ENCODE measurements at places on chromosomes 2 and 18.

DNA sequence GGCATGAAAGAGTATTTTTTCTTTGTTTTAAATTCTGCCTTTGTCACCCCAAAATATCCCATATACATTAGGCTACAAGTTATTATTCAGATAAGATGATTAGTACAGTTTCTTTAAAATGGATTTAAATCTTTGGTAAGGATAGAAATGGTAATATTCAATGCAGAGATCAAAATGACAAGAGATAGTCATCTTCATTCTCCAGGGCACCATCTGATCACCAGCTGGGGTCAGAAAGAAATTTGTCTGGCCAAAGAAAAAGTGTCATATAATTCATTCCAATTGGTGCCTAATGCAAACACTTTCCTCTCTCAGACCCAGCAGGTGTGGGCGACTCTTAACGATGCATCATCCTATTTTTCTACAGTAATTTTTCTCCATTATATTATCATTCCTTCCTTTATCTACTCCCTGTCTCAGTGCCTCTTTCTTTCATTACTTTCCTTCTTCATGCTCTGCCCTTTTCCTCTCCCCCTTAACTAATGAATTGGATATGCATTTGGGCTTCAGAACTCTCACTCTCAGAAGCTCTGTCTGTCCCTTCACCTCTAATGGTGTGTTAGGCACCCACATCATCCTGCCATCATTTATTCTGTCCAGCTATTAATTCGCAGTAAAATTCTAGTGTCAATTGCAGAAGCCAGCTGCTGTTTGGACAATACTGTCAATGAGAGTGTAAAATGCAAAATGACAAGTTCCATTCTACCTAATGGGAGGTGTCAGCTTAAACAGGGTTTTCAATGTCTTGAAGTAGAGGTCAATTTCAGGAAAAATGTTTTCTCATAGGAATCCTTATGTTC, 570.5 kb downstream of the TDRD15 start:
- no peak for DNase-seq

DNA sequence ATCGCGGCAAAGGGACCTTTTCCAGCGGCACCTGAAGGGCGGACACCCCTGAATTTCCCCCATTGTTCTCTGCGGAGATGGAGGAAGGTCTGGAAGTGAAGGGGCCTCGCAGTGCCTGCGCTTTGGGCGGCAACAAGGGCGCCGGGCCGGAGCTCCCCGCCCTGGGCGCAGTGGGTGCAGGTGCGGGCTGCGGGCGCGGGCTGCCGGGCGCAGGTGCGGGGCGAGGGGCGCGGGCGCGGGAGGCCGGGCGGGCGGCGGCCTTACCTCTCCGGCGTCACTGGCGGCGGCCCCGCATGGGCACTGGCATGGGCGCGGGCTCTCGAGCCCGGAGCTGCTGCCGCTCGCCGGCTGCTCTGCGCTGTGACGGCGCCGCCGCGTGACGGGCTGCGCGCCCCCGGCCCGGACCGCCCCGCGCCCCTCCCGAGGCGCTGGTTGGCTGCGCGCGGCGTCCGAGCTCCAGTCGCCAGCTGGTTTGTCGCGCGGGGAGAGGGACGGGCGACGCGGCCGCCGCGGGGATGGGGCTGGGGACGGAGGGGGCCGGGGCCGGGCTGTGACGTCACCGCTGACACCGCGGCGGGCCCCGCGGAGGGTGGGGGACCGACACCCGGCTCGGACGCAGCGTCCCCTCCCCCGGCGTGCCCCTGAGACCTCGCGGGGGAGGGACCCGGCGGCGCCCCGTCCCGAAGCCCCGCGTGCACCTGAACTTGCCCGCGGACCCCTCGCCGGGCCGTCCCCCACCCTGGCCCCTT, at the start of gene KIF1A:
KIF1A (minus strand) TSS at position 362 of the 749 bp plus-strand sequence. CDS start 22,467 bp downstream, outside the sequence.
- peak; percentile 29 for DNase-seq

- DNase-seq = no peak
Observed at GRCh38 chr2:176390276-176391147, 121.3 kb downstream of the MTX2 start.

GRCh38 chr2:53633441-53633840, 134.2 kb upstream of the CHAC2 start:
- peak; percentile 56 for DNase-seq

GRCh38 chr2:215000721-215001120, 137.7 kb downstream of the ABCA12 start:
- no peak for DNase-seq

DNA sequence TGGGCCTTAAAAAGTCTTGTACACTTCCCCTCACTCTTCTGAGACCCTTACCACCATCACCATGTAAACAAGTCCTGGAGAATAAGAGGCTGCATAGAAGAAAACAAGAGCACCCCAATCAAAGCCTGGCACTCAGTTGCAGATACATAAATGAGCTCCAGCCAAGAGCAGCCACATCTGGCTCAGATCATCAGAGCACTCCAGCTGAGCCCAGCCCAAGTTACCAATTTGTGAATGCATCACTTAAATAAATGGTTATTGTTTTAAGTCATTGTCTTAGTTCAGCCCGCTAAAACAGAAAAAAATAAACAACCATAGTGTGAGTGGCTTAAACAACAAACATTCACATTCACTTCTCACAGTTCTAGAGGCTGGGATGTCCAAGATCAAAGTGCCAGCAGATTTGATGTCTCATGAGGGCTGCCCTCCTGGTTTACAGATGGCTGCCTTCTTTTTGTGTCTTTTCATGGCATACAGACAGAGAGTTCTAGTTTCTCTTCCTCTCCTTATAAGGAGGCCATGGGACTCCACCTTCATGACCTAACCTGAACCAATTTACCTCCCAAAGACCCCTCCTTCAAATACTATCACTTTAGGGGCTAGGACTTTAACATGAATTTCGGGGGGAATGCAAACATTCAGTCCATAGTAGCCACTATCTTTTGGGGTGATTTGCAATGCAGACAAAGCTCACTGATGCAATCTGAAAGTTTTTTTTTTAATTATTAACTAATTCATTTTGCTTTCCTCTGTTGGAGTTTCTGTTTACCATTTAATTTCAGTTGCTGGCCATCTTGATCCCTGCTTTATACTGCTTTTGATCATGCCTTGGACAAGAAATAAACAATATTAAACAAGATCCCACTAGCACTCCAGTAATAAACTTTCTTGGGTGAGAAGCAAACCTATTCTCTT, 187.5 kb upstream of the ACVR2A start:
- DNase-seq = no peak

GRCh38 chr2:42281416-42282081, 79.5 kb downstream of the COX7A2L start:
- DNase-seq = no peak

DNA sequence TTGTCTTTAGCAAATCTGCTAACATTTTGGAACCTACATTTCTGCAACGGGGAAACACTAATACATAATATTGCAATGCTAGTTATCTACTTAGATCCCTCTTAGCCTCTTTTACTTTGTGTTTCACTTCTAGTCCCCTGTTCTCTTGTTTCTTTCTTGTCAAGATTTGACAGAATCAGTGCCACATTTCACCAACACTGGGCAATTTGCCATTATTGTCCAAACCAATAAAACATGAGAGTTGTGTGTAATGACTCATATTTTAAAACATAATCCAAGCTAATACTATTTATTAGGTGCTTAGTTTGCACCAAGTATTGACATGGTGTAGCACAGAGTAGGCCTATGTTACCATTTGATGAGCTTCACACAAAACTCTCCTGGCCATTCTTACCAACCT, 33.7 kb upstream of the ACVR1C start:
- DNase-seq = no peak

- no peak for DNase-seq
Observed at GRCh38 chr2:71829008-71829407, 318.7 kb downstream of the CYP26B1 start.

DNA sequence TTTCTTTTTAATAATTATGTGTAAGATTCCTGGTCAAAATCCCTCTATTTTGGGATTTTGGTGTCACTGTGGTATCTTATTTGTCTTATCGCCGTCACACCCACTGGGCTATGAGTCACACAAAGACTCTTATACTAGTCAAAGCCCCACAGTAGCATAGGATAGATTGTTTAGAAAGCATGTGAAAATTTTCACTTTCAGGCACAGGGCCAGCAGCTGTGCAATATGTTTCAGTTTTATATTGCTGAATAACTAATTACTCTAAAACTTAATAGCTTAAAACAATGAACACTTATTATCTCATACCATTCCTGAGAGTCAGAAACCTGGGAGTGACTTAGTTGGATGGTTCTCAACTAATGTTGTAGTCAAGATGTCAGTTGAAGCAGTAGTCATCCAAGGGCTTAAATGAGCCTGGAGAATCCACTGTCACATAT, 24.0 kb downstream of the CFAP210 start:
- DNase-seq = no peak

GRCh38 chr18:23450022-23450421, 3.1 kb upstream of the RIOK3 start:
- DNase-seq = no peak

GRCh38 chr2:108022628-108023027, 36.3 kb downstream of the SLC5A7 start:
- no peak for DNase-seq

DNA sequence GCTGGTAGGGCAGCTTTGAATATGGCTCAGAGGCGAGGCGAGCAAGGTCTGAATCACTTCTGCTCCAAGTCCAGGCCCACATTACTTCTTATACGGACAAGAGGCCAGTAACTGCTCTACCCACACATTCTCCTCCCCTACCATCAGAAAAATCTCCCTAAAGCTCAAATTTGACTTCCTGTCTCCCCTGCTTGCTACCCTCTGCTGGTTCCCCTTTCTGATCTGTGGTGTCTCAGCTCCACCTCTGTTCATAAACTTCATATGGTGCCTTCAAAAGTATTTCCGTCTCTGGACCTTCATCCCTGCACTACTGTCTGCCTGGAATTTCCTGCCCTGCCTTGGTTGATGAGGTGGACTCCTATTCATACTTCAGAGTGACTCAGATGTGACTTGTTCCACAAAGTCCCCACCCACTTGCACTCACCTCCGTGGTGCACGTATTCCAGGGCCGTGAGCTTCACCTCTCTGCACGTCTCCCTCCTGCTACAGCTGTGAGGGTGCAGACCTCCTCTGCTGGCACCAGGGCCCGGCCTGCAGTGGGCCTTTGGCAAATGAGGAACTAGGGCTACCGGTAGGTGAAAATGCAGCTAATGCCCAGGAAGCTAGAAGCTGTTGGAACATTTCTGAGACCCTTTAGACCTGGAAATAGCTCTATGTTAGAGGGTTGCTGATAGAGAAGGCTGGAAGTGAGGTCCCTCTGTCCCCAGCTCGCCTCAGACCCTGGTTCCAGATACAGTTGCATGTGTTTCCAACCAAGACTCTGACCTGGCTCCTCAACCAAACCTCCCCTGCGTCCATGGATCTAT, 24.6 kb upstream of the KCMF1 start:
- peak; percentile 49 for DNase-seq

- no peak for DNase-seq
Observed at GRCh38 chr2:392926-393280, 105.0 kb upstream of the ALKAL2 start.

DNA sequence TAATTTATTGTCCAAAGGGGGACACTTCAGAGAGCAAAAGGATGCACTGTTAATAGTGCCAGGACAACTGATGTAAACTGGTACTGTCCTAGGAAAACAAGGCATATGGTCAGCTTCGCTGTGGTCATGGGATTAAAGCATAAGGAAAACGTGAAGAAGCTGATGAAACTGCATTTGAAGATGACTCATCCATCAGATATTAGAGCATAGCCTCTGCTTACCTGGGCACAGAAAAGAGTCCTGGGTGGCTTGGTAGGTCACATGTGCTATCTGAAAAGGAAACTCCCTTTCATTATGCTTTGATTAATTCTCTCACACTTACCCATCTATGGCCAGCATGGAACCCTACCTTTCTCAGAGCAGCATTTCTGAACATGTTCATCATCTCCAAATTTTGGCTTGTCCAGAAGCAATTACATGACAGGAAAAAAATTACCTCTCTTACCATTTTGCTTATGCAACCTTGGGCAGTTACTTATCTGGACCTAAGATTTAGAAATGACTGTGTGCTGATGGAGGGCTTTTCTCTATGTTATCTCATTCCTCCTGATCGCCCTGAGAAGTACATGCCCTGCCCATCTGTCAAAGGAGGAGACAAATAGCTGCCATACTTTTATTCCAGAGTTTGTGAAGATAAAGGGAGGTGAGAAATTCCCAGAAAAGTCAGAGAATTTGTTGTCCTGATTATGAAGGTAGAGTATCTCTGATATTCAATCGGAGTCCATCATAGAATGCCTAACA, 275.3 kb upstream of the SLC14A2 start:
- no peak for DNase-seq

GRCh38 chr2:105144941-105145300, 96.6 kb upstream of the GPR45 start:
- no peak for DNase-seq

All from adipocyte (in vitro differentiated cells).